ENCODE measurements at places on chromosomes 5 and 9.

DNA sequence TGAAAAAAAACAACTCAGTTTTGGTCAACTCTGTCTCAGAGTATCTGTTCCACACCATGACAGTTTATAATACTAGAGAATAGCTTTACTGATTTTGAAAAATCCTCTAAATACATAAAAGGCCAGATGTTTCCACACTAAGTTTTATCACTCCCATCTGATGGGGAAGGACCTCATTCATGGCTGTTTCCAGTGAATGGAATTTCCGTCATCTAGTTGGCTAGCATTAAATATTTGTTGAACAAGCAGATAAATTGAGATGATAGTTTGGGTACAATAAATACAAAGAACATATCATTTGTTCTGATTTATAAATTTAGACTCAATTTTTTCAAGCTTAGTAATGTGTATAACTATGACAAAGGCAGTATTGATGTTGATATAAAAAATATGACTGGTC lies 408.5 kb downstream of the PTPRD start:
- DNase-seq = no peak

DNA sequence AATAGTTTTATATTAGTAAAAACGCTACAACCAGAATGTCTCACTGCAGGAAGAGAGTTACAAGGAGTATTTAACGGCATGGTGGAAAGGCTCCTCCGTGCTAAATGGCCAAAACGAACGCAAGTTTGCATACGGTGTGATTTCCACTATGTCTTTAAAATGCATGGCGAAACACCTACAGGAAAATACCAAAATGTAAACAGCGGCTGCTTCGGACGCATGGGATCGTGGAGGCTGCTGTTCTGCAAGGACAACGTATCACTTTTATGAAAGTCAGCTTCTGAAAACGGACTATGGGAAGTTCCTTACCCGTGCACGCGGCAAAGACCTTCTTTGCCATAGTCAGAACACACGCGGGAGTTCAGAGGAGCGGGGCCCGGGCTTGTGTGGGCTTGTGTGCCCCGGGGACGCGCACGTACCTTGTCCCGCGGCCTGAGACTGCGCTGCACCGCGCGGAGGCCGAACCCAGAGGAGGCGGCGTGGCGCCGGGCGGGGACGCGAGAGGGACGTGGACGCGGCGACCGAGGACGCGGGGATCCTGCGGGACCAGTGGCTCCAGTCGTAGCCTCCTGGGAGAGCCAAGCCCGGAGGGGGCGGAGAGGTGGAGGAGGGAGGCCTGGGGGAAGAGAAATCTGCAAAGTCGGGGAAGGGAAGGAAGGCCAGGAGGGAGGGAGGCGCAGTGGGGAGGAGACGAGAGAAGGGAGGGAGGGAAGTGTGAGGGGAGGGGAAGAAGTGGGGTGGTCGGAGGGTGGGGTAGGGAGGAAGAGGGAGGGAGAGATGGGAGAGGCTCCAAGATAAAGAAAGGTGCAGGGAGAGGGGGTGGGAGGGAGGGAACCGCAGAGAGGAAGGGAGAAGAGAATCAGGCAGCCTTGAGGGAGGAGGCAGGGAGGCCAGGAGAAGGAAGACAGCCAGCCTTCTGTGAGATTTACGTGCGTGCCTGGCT lies at the start of gene CMBL:
CMBL (minus strand) TSS at position 697 of the 943 bp plus-strand sequence. CDS start 17,140 bp downstream, outside the sequence.
- peak; percentile 52 for DNase-seq

DNA sequence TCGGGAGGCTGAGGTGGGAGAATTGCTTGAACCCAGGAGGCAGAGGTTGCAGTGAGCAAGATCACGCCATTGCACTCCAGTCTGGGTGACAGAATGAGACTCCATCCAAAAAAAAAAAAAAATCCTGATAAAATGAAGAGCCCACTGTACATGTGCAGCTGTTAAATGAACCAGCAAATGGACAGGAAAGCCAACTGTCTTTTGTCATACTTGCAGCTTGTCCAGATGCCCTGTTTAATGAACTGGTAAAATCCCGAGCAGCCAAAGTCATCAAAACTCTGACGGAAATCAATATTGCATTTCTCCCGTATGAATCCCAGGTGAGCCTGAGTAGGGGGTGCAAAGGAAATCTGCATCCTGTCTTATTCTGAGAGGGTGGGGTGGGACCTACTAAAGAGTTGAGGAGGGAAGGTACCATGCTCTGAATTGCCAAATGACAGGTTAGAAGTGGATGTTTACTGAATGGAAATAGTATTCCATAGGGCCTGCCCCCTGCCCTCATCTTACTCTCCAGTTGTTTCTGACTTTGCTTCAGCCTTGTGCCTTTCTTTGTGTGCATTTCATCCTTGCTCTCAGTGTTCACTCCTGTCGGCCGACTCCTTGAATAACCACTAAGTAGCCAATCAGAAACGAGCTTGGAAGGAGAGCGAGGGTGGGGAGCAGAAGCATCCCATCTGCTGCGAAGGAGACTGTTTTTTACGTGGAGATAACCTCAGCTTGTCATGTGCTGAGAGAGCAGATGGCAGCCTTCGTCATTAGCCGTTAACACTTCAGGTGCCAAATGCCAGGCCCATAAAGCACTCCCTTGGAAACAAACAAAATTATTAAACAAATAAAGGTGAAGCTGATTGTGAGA lies 45.7 kb upstream of the CFAP157 start:
- DNase-seq = no peak

DNA sequence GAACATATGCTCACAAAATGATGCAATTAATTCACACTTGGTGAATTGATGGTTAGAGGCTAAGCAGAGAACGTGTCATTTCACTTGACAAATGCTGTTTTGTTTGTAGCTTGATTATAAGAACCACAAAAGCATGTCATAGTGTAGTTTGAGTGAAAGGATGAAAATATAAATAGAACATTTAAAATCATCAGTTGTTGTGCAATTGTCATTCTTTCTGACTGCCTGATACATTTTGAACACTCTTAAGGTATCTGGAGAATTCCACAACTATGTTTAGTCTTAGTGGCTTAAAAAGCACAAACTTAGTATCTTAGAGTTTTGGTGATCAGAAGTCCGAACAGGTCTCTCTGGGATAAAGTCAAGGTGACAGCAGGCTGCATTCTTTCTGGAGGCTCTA lies 129.4 kb downstream of the BASP1 start:
- DNase-seq = peak; percentile 36

- DNase-seq = no peak
Measured at GRCh38 chr9:91908746-91909145, 41.3 kb downstream of the ROR2 start.

DNA sequence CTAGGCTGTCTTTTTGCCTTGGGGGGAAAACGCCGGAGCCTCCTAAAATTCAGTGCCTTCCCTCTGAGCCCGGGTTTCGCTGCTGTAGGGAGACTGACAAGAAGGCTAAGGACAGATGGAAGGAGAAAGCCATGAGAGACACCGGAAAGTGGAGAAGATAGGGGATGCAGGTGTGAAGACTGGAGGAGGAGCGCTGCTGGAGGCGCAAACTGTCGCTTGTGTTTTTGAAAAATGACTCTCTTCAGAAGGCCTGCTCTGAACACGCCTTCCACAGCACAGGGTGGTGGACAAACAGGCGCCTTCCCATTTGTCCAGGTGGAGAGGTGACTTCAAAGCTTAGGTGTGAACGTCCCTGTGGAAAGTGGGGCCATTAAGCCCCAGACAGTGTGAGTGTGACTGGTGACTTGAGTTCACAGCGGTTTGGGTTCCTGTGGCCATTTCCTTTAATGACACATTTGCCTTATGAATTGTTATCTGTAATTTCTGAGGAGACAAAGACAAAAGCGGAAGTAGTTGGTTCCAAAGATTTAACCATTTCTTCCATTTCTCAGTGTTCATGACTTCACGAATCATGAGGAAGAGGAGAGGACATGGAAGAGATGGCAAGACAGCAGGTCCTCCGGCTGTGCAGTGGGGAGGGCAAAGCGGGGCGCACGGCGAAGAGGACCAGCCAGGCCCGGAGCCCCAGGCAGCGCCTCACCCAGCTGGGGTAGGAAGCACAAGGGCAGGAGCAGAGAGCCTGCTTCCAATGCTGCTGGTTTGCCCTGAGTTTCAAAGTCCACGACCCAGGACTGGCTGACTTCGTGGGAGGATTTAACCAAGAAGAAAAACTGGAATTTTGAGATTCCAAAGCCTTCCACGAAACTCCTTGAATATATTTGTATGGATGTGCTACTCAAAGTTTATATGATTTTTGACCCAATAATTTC lies 27.8 kb upstream of the SEMA4D start:
- DNase-seq = no peak

GRCh38 chr9:21027295-21027694 lies 4.1 kb downstream of the HACD4 start:
- peak; percentile 64 for DNase-seq

DNA sequence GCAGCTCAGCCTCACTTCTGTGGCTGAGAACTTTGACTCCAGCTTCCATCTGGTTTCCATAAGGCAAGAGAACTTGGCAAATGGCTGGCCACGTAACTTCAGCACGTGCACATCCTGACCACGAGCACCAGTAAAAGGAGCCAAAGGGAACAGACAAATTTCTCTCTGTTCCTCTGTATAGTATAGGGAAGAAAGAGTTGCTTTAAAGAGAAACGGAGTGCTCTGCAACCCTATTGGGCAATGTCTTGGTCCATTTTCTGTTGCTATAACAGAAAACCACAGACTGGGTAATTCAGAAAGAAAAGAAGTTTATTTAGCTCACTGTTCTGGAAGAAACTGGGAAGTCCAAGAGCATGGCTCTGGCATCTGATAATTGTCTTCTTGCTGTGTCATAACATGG lies 558.7 kb downstream of the ACTL7B start:
- DNase-seq = peak; percentile 69

- DNase-seq = peak; percentile 11
Measured at GRCh38 chr9:70746760-70747159, 332.3 kb upstream of the KLF9 start.

GRCh38 chr9:75574569-75574968 lies 315.9 kb upstream of the PCSK5 start:
- no peak for DNase-seq

GRCh38 chr5:171628633-171628974 lies 157.0 kb upstream of the SMIM23 start:
- DNase-seq = no peak

GRCh38 chr9:114339130-114339908 lies 9.7 kb downstream of the ORM2 start:
- DNase-seq = peak; percentile 52

GRCh38 chr5:135376961-135377624 lies 21.9 kb downstream of the MACROH2A1 start:
- no peak for DNase-seq

GRCh38 chr9:123456011-123456410 lies 100.0 kb downstream of the CRB2 start:
- no peak for DNase-seq

DNA sequence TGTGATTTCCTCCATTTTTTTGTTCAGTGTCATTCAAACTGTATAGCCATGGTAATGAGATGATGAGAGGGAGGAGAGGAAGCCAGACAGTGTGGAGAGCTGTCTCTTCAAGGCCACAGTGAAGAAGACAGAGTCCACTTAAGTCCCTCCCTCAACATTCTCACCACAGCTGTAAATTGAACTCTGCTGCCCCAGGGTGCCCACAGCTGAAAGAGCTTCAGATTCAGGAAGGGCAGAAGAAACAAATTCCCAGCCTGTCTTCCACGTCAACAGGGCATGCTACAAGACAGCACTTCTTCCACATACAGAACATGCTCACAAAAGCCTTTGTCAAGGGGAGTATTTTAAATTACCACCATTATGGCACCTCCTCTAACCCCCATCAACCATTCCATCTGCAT lies 100.4 kb downstream of the KLHL3 start:
- no peak for DNase-seq

DNA sequence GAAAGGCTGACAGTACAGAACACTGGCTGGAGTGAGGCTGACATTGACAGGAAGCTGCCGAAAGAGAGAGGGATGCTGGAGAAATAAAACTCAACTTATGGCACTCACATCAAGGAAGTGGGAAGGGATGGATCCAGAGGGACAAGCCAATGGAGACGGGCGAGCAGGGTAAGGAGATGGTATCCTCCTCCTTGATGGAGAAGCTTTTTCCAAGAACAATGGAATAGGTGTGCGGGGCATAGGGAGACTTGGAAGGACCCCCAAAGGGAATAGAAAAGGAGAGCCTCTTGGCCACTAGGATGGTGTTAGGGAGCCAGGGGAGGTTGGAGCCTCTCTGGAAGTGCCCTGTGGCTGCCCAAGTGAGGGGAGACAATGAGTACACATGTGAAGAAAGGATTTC lies 58.4 kb upstream of the GRHPR start:
- DNase-seq = no peak

DNA sequence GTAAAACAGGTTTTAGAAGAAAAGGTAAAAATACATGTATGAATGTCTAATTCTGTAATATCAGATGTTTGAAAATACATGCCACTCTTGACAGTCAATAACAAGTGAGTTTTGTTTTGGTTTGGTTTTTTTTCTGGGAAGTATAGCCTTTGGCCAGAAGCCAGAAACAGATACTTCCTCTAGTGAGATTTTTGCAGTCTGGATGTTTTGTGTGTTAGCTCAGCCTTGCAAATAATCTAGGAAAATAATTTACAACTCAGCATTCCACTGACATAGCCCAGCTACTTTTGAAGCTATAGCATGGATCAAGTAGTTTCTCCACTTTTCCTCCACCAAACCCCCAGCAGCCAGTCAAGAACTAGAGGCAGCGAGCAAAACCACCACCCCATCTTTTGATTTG lies 56.7 kb downstream of the SLC1A1 start:
- peak; percentile 57 for DNase-seq

DNA sequence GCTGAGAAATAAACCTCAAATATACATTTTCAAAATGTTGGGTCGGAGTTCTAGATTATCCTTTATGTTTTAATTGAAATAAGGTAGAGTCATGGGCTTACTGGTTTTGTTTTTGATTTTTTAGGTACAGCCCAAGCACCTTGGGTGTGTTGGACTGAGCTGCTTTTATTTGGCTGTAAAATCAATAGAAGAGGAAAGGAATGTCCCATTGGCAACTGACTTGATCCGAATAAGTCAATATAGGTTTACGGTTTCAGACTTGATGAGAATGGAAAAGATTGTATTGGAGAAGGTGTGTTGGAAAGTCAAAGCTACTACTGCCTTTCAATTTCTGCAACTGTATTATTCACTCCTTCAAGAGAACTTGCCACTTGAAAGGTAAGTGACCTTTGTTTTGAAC lies 3.6 kb downstream of the CCNG1 start:
- no peak for DNase-seq

GRCh38 chr9:118222375-118222774 lies 518.2 kb downstream of the TLR4 start:
- no peak for DNase-seq

GRCh38 chr9:136576269-136576626 lies 30.4 kb upstream of the NOTCH1 start:
- peak; percentile 33 for DNase-seq

DNA sequence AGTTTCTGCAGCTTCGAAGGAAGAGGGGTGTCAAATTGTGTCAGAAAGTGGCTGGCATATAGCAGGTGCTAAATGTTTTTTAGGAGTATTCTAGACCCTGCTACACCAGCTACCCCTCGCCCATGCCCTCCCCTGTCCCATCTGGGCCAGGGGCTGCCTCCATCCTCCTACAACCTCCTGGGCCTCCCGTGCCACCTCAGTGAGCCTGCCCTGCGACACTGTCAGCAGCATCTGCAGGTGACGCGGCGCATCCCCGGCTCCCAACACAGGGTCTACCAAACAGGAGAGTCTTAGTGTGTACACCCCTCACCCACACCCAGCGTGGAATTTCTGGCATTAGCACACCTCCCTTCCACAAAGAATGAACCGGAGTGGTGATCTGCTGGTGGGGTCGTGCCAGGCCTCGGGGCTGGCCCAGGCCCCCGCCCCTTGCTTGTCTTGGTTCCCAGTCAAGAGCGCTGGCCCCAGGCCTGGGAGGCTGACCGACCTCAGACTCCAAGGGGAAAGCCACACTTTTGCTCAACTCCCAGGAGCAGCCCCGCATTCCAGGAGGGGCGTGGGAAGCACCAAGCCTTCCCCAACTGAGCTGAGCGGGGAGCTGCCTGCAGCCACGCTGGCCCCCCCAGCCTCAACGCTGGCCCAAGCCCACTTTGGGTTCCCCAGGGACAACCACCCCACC lies 55.2 kb downstream of the NEURL1B start:
- no peak for DNase-seq

Data from fibroblast of skin of scalp (primary cell).